ENCODE measurements at places on chromosomes 12 and 14.

GRCh38 chr12:110249716-110250225 lies 31.3 kb upstream of the ATP2A2 start:
- no peak for DNase-seq

DNA sequence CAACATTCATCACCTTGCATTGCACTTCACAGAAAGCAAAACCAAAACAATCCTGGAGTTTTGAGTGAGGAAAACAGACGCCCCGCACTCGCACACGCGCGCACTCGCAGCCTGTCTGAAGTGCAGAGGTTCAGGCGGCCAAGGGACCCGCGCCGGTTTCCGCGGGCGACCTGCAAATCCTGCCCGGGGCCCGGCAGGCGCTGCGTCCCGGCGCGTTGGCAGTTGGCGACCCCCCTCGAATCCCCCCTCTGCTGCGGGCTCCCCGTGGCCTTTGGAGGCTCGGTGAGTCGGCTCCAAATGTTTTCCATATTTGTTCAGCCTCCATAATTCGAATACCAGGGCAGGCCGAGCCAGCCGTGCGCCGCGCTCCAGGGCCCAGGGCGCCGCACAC lies at the start of gene SSPN:
Gene SSPN (plus strand): TSS at position 324 of the 391 bp plus-strand sequence. CDS start 100 bp downstream, outside the sequence.
- DNase-seq = no peak

GRCh38 chr12:130827432-130827831 lies 11.6 kb downstream of the STX2 start:
- DNase-seq = no peak

GRCh38 chr12:29611906-29612305 lies 114.4 kb upstream of the OVCH1 start:
- DNase-seq = no peak

GRCh38 chr12:111758120-111758561 lies 8.6 kb upstream of the ALDH2 start:
- no peak for DNase-seq

Data from NCI-H1436 (cell line).